Activated T-helper 2 cell treated with anti-CD3 and anti-CD28 coated beads, Interferon-gamma antibody, Interleukin-2, Interleukin-4, amounts not matched to agents 10 μg/mL and 5 μg/mL and 100 μg/mL, durations not matched to agents 14 hours and 24 hours and 36 hours (primary cell): ENCODE measurements at places on chromosomes 4 and X. TPM values are rescaled to one million over a fixed set of nuclear protein-coding genes. Genes with fewer than 3 reads are reported as not detected.

PNMA3 gene
- 0.98 and 1.0 TPM in 2 replicates for total RNA-seq

SMPX gene
- total RNA-seq: not detected in 2 replicates

BST1 gene
- total RNA-seq: 0.50 and 1.8 TPM in 2 replicates

F9 gene
- total RNA-seq: not detected in 2 replicates

AFM gene
- total RNA-seq: not detected in 2 replicates

DMRTC1B gene
- not detected in 2 replicates for total RNA-seq

PABPC4L gene
- not detected in 2 replicates for total RNA-seq

CYBB gene
- 0.09 TPM in 2 replicates for total RNA-seq

EPHA5 gene
- not detected in 2 replicates for total RNA-seq

AKAP14 gene
- total RNA-seq: not detected in 2 replicates

RADX gene
- total RNA-seq: 6.5 and 8.0 TPM in 2 replicates

BRS3 gene
- total RNA-seq: not detected in 2 replicates

SPACA5 gene
- total RNA-seq: not detected in 2 replicates

SH3TC1 gene
- total RNA-seq: 14.2 and 14.8 TPM in 2 replicates

TKTL2 gene
- total RNA-seq: not detected in 2 replicates

PF4V1 gene
- total RNA-seq: not detected in 2 replicates

ADGRA3 gene
- 41.0 and 41.4 TPM in 2 replicates for total RNA-seq

HPSE gene
- total RNA-seq: 9.7 TPM in 2 replicates

TMEM154 gene
- total RNA-seq: 10.3 and 12.1 TPM in 2 replicates

USP17L21 gene
- total RNA-seq: not detected in 2 replicates

PRSS12 gene
- not detected in 2 replicates for total RNA-seq

RBMXL3 gene
- not detected in 2 replicates for total RNA-seq

TCEAL6 gene
- total RNA-seq: not detected in 2 replicates

CLTRN gene
- 0.23 and 0.25 TPM in 2 replicates for total RNA-seq

SPANXD gene
- total RNA-seq: not detected in 2 replicates

RTL9 gene
- not detected in 2 replicates for total RNA-seq

TMEM150C gene
- not detected in 2 replicates for total RNA-seq

PLAC1 gene
- total RNA-seq: not detected in 2 replicates

THAP9 gene
- total RNA-seq: 1.8 and 2.6 TPM in 2 replicates

CSAG3 gene
- total RNA-seq: not detected in 2 replicates

SOX3 gene
- not detected in 2 replicates for total RNA-seq

TLR10 gene
- total RNA-seq: not detected in 2 replicates

CENPVL2 gene
- total RNA-seq: not detected in 2 replicates

PGAM4 gene
- total RNA-seq: 0.48 and 0.66 TPM in 2 replicates

SOD3 gene
- total RNA-seq: not detected in 2 replicates

LGI2 gene
- total RNA-seq: not detected in 2 replicates

FAAH2 gene
- total RNA-seq: 2.7 and 2.9 TPM in 2 replicates

SLC9B2 gene
- 34.6 and 37.9 TPM in 2 replicates for total RNA-seq

DSPP gene
- total RNA-seq: not detected in 2 replicates
